Spleen (tissue), 13 donors: ENCODE measurements at places on chromosomes 1 and 21. TPM values are rescaled to one million over a fixed set of nuclear protein-coding genes. Genes with fewer than 3 reads are reported as not detected.

Gene FCRLB
- polyA plus RNA-seq, result 4.3 TPM

- peaks cover 24% of the 10 kb centered on the region for H3K4me1 ChIP-seq
- H3K4me3 ChIP-seq, result no peak overlapping the region
- no peak for DNase-seq
These were observed 67.1 kb downstream of the SSBP3 start for GRCh38 chr1:54339126-54339525.

- H3K27me3 ChIP-seq, result no peaks in the 10 kb centered on the region
- no peaks in the 10 kb centered on the region for H3K36me3 ChIP-seq
- no peak overlapping the region for H3K27ac ChIP-seq
- no peak for DNase-seq
- H3K4me1 ChIP-seq, result no peaks in the 10 kb centered on the region
These were observed 33.3 kb downstream of the ADCY10 start for GRCh38 chr1:167880580-167881021.

DNA sequence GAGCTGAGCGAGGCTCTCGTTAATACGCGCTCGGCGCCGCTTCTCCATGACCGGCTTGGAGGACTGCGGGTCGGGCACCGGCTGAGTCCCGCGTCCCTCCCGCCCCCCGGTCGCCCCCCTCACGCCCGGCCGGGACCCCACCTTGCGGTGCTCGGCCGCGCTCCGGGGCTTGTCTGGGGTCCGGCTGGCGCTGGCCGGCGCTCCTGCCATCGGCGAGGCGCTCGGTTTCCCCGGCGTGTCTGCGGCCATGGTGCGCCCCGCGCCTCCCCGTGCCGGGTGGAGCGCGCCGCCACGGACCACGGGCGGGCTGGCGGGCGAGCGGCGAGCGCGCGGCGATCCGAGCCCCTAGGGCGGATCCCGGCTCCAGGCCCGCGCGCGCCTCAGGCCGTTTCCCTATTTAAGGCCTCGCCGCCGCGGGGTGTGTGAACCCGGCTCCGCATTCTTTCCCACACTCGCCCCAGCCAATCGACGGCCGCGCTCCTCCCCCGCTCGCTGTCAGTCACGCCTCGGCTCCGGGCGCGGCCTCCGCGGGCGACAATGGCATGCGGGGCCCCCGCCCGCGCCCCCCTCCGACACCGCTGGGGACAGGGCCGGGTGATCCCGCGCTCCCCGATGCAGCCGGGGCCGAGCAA, at the start of gene HES4:
Gene HES4, minus strand, starts transcription at position 373 of the 632 bp plus-strand sequence. Its CDS starts 124 bp downstream, at position 249.
- peak within 1 kb of the TSS; percentile 48 for H3K4me3 ChIP-seq
- peak within 1 kb of the TSS; percentile 89 for H3K27ac ChIP-seq
- H3K27me3 ChIP-seq, result peaks cover 93% of the 10 kb centered on the region

- H3K27me3 ChIP-seq, result no peaks in the 10 kb centered on the region
- peak overlapping the region; percentile 80 for H3K27ac ChIP-seq
- peaks cover 50% of the 10 kb centered on the region for H3K4me1 ChIP-seq
- H3K36me3 ChIP-seq, result peaks cover 17% of the 10 kb centered on the region
- no peak for DNase-seq
These were observed 1.5 kb downstream of the PARP1 start for GRCh38 chr1:226406401-226406881.

GRCh38 chr1:193726722-193727121, 540.3 kb upstream of the B3GALT2 start:
- H3K36me3 ChIP-seq, result no peaks in the 10 kb centered on the region
- no peaks in the 10 kb centered on the region for H3K4me1 ChIP-seq
- no peaks in the 10 kb centered on the region for H3K27me3 ChIP-seq
- no peak overlapping the region for H3K4me3 ChIP-seq
- no peak for DNase-seq
